Fibroblast of the aortic adventitia (primary cell): ENCODE measurements at places on chromosomes 16 and 17. TPM values are rescaled to one million over a fixed set of nuclear protein-coding genes. Genes with fewer than 3 reads are reported as not detected.

TMIGD1 gene
- total RNA-seq: not detected in 2 replicates

TADA2A gene
- total RNA-seq: 16.3 and 21.3 TPM in 2 replicates

PLEKHH3 gene
- 15.5 and 15.6 TPM in 2 replicates for total RNA-seq

SMIM22 gene
- total RNA-seq: not detected in 2 replicates

BIRC5 gene
- 0.57 and 31.8 TPM in 2 replicates for total RNA-seq

FOXC2 gene
- total RNA-seq: 5.2 TPM in 1 of 2 replicates, not detected in the other

SBK1 gene
- under 0.01 TPM in 1 of 2 replicates, not detected in the other for total RNA-seq

STXBP4 gene
- total RNA-seq: 22.7 and 32.0 TPM in 2 replicates

HS3ST4 gene
- not detected in 2 replicates for total RNA-seq

IL4R gene
- total RNA-seq: 25.6 and 82.3 TPM in 2 replicates

GAST gene
- not detected in 2 replicates for total RNA-seq

SEPTIN12 gene
- not detected in 2 replicates for total RNA-seq

ADAD2 gene
- total RNA-seq: not detected in 2 replicates

CCL1 gene
- total RNA-seq: not detected in 2 replicates

CLEC3A gene
- not detected in 2 replicates for total RNA-seq

NSMCE1 gene
- total RNA-seq: 97.7 and 113 TPM in 2 replicates

DOC2A gene
- total RNA-seq: not detected in 2 replicates

NOXO1 gene
- total RNA-seq: not detected in 2 replicates

CFAP52 gene
- 0.18 and 2.7 TPM in 2 replicates for total RNA-seq

C17orf50 gene
- not detected in 2 replicates for total RNA-seq

DRC3 gene
- total RNA-seq: 0.74 and 1.8 TPM in 2 replicates

POLR2A gene
- total RNA-seq: 72.9 and 74.1 TPM in 2 replicates

CDRT15 gene
- total RNA-seq: not detected in 2 replicates

ZNF629 gene
- 10.6 and 15.0 TPM in 2 replicates for total RNA-seq

OR1A1 gene
- total RNA-seq: not detected in 2 replicates

SLC52A1 gene
- total RNA-seq: 0.09 and 0.25 TPM in 2 replicates

CCL14 gene
- not detected in 2 replicates for total RNA-seq

GAS2L2 gene
- total RNA-seq: not detected in 2 replicates

CNOT1 gene
- 78.1 and 136 TPM in 2 replicates for total RNA-seq

GRB7 gene
- 1.7 TPM in 1 of 2 replicates, not detected in the other for total RNA-seq

KRT33B gene
- total RNA-seq: not detected in 2 replicates

RASL10B gene
- total RNA-seq: 1.5 and 3.8 TPM in 2 replicates

EPX gene
- not detected in 2 replicates for total RNA-seq

FAM234A gene
- total RNA-seq: 49.5 and 72.0 TPM in 2 replicates

PERCC1 gene
- total RNA-seq: not detected in 2 replicates

HBA2 gene
- not detected in 2 replicates for total RNA-seq

SOX15 gene
- 0.57 and 1.4 TPM in 2 replicates for total RNA-seq

KCNJ18 gene
- total RNA-seq: not detected in 2 replicates

HASPIN gene
- total RNA-seq: 0.49 and 10.5 TPM in 2 replicates

RAB37 gene
- total RNA-seq: 0.09 TPM in 1 of 2 replicates, not detected in the other

CTU2 gene
- total RNA-seq: 4.3 and 15.2 TPM in 2 replicates

TBX21 gene
- not detected in 2 replicates for total RNA-seq

NOD2 gene
- not detected in 2 replicates for total RNA-seq

TAT gene
- not detected in 2 replicates for total RNA-seq

TIGD7 gene
- 1.9 and 6.4 TPM in 2 replicates for total RNA-seq

CCDC40 gene
- 3.0 and 5.2 TPM in 2 replicates for total RNA-seq

CD300A gene
- not detected in 2 replicates for total RNA-seq

PRSS33 gene
- total RNA-seq: not detected in 2 replicates

TEKT3 gene
- total RNA-seq: 0.63 TPM in 1 of 2 replicates, not detected in the other

ACSM2A gene
- total RNA-seq: not detected in 2 replicates

HOXB5 gene
- 0.27 and 0.57 TPM in 2 replicates for total RNA-seq

CARHSP1 gene
- 66.5 and 68.3 TPM in 2 replicates for total RNA-seq

C16orf92 gene
- not detected in 2 replicates for total RNA-seq

UBE2I gene
- 39.8 and 70.3 TPM in 2 replicates for total RNA-seq

ACSM2B gene
- 0.49 TPM in 1 of 2 replicates, not detected in the other for total RNA-seq

TOM1L1 gene
- total RNA-seq: 3.8 and 5.8 TPM in 2 replicates

KRTAP17-1 gene
- not detected in 2 replicates for total RNA-seq

NPIPB6 gene
- 26.7 TPM in 1 of 2 replicates, not detected in the other for total RNA-seq

TPSD1 gene
- total RNA-seq: not detected in 2 replicates

RDM1 gene
- 0.45 TPM in 1 of 2 replicates, not detected in the other for total RNA-seq
